Caki2 (cell line): ENCODE measurements at places on chromosomes 7 and 10. TPM values are rescaled to one million over a fixed set of nuclear protein-coding genes. Genes with fewer than 3 reads are reported as not detected.

EN2 gene
- 1.3 and 6.7 TPM in 2 replicates for total RNA-seq

ASB15 gene
- total RNA-seq: not detected in 2 replicates

CCNJ gene
- total RNA-seq: 1.2 and 1.6 TPM in 2 replicates

LLCFC1 gene
- not detected in 2 replicates for total RNA-seq

PLAU gene
- total RNA-seq: 27.6 and 31.4 TPM in 2 replicates

FFAR4 gene
- total RNA-seq: not detected in 2 replicates

LDB3 gene
- total RNA-seq: 0.03 and 0.17 TPM in 2 replicates

LIPM gene
- not detected in 2 replicates for total RNA-seq

SLC26A4 gene
- total RNA-seq: 0.88 TPM in 1 of 2 replicates, not detected in the other

FAM131B gene
- 0.03 TPM in 1 of 2 replicates, not detected in the other for total RNA-seq

PLXDC2 gene
- 4.7 and 7.4 TPM in 2 replicates for total RNA-seq

SND1 gene
- 70.6 and 106 TPM in 2 replicates for total RNA-seq

SOSTDC1 gene
- total RNA-seq: 0.26 TPM in 1 of 2 replicates, not detected in the other

GLCCI1 gene
- total RNA-seq: 1.1 and 11.7 TPM in 2 replicates

SYCE1 gene
- not detected in 2 replicates for total RNA-seq

COL1A2 gene
- total RNA-seq: 0.09 TPM in 1 of 2 replicates, not detected in the other

NUTM2D gene
- 2.1 and 3.2 TPM in 2 replicates for total RNA-seq

CUBN gene
- 0.03 and 0.34 TPM in 2 replicates for total RNA-seq

SGPL1 gene
- 25.5 and 45.9 TPM in 2 replicates for total RNA-seq

RASSF4 gene
- 2.9 and 3.4 TPM in 2 replicates for total RNA-seq

C7orf33 gene
- not detected in 2 replicates for total RNA-seq

TRIM74 gene
- 0.96 TPM in 1 of 2 replicates, not detected in the other for total RNA-seq
